ENCODE measurements at places on chromosomes 7 and 10.

GRCh38 chr7:27254625-27255024 is 12.0 kb downstream of the EVX1 start:
- DNase-seq, result no peak

DNA sequence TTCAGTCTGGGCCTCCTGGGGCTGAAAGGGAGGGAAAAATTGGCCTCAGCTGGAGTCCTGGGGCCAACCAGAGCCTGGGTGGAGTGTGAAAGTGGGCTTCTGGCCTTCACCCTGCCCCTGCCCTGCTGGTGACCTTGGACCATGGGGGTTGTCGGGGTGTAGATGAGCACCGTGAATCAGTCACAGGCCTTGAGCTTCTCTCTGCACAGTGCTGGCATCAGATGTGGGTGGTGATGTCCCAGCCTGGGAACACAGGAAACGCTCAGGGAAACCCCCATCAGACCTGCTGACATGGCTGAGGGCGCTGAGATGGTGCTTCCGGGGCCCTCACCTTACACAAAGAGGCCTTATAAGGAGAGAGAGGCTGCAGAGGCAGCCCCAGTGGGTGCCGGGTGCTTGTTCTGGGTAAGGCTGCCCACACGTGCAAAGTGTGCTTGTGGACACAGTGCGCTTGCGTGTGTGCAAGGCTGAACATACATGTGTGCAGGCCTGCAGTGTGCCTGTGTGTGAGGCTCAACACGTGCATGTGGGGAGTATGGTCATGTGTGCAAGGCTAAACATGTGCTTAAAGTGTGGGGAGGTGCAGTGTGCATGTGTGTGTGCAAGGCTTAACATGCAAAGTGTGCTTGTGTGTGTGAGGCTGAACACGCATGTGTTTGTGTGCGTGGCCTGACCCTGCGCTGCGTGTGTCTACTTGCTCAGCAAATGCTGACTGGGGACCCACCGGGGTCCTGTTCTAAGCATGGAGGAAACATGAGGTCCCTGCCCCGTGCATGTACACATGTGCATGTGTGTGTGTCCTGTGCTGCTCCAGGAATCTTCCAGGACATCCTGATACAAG is 6.5 kb downstream of the ARPC1B start:
- DNase-seq, result no peak

DNA sequence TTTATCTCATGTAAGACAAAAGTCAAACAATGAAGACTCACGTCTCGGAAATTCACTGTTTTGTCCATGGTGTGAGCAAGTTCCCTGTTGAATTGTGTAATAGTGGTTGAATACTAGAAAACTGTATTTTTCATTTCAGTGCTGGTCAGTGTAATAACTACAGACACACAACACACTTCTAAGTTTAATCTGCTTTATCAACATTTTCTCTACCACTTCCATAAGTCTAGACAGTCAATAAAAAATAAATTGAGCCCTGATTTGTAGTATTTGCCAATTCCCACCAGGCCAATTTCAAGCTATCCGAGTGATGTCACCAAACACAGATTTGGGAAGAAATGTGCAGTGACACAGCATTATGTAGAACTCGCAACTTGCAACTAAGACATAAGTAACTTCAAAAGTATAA is 81.9 kb downstream of the GPR141 start:
- DNase-seq, result no peak

- peak; percentile 13 for DNase-seq
These were observed 44.0 kb downstream of the INPP5F start for GRCh38 chr10:119769886-119770285.

DNA sequence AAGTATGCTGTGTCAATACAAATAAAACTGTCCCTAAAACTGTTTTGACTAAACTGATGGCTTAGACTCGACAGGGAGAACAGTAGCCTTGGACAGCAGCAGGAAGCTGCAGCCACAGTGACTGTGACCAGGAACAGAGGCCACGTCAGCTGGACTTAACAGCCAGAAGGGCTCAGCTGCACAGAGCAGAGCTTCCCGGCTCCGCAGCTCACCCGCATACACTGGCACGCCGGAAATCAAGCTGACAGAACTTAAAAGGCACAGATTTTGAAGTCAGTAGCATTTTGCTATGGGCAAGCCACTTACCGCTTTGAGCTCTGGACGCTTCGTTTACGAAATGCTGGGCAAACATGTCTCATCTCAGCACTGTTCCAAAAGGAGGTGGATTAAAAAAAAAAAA is 769.7 kb upstream of the AUTS2 start:
- DNase-seq, result no peak

- no peak for DNase-seq
These were observed 230.6 kb upstream of the PLXNA4 start for GRCh38 chr7:132806834-132807233.

GRCh38 chr7:148121847-148122246 is 468.7 kb upstream of the C7orf33 start:
- peak; percentile 90 for DNase-seq

Measured in kidney glomerular epithelial cell (primary cell).